Inflammatory macrophage treated with lipopolysaccharide for 4 hours (primary cell): ENCODE measurements at places on chromosomes 6 and 20.
A peak's percentile ranks its signal among the peaks of the same experiment; 100 is the strongest.

- no peak for DNase-seq
Observed at GRCh38 chr6:127518191-127518709, 885 bp downstream of the MTCL3 start.

DNA sequence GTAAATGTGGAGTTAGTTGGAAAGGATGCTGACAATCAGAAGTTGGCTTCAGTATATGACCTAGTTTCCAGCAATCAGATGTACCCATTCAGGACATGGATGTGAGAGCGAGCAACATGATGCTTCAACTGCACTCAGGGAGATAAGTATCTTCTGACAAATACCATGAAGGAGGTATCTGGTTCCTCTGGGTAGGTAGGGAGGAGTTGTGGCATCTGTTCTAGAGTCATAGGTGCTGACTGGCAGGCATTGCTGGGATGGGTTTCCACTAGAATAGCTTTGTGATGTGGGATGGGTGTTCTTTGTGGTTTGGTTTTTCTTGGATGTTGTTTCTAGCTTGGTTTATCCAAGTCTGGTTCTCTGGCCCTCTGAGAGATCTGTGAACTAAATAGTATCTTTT is 3.9 kb upstream of the REV3L start:
- DNase-seq = no peak

- DNase-seq = no peak
Observed at GRCh38 chr20:12110711-12111110, 193.0 kb downstream of the BTBD3 start.

DNA sequence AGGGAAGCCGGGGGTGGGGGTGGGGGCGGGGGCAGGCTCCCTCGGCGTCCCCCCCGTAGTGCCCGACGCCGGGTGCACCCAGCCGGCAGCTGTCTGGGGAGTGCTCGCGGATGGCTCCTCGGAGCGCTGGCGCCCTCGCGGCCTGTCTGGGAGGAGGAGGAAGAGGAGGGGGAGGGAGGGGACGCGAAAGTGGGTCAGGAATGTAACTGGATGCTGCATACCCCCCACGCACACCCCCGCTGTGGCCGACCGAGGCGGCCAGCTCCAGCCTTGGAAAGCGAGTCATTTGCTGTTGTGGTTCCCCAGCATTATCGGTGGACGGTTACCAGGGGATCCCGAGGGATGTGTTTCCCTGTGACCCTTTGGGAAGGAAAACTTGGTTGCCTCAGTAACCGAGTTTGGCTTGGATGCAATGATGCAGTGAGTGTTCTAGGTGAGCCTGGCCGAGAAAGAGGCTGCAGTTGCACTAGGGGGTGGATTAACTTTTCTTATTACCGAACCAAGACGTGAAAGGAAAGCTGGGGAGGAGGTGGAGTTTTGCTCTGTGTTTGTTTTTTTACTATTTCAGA is 55.2 kb upstream of the RREB1 start:
- DNase-seq = no peak

DNA sequence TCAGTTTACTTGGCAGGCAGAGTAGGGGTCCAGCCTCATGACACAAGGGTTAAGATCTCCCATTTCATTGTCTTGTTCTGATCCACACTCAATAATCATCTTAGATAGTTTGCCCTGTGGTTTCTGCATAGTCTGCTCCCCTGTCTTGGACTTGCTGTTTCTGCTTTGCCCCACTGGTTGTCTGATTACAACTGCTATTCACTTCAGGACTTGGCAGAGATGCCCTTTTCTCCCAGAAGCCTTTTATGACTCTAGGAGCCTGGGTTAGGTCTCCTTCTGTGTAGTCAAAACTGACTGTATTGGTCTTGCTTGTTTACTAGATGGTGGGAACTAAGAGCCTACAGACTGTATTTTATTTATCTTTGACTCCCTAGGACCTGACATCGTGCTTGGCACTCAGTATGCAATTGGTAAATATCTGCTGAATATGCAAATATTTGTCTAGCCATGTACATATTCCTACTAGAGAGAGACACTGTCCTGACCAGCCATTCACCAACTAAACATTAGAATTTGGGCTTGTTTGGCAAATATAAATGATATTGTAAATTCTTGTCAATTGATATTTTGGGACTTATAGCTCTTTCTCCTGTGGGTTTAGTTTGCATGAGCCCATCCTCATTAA is 165.9 kb upstream of the KCNK16 start:
- no peak for DNase-seq

DNA sequence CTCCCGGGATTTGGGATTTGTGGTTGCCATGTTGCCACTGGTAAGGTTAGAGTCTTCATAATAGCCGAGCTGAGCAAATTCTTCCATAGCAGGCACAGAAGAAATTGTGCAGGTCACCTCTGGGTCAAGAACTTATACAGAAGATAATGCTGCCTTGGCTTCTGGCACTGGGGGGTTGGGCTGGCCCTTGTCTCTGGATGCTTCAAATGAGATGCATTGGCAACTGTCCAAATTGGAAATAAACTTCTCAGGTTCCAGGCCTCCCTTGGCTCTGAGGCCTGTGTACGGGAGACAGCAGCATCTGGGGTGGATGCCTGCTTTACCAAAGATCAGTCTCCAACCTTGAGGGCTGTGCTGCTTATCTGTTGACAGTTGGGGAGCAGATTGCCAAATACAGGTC is 26.2 kb downstream of the MYO6 start:
- DNase-seq = no peak

- no peak for DNase-seq
Observed at GRCh38 chr20:41352106-41352505, 11.5 kb downstream of the LPIN3 start.

GRCh38 chr6:89977808-89978748 is 83.8 kb downstream of the GJA10 start:
- no peak for DNase-seq

DNA sequence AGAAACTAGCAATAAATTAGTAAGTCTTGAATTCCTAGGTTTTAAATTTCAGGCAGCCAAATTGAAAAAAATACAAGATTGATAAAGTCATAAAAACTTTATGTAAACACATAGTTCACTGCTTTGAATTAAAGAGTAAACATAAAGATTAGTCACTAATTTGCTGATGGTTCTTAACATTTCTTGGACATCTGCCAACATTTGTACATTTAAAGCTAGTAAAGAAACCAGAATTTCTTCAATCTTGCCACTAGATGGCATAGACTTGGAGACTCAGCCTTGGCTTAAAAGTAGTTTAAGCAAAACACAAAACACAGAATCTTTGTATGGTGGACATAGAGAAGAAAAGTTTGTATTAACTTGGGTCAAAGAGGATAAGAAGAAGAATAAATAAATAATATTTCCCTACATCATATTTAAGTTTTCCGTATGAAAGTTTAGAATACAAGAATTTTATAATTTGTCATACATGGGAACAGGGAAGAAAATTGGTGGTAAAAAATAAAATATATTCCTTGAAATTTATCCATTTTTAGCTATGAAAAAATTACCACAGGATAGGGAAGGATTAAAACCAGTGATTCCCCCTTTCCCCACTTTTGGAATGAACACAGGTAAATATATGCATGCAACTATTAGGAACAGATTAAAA is 41.7 kb upstream of the FAM135A start:
- peak; percentile 82 for DNase-seq

GRCh38 chr6:34130862-34131261 is 15.0 kb downstream of the GRM4 start:
- DNase-seq = no peak
